Liver (tissue), 10 donors: ENCODE measurements at places on chromosomes 1 and 21.

DNA sequence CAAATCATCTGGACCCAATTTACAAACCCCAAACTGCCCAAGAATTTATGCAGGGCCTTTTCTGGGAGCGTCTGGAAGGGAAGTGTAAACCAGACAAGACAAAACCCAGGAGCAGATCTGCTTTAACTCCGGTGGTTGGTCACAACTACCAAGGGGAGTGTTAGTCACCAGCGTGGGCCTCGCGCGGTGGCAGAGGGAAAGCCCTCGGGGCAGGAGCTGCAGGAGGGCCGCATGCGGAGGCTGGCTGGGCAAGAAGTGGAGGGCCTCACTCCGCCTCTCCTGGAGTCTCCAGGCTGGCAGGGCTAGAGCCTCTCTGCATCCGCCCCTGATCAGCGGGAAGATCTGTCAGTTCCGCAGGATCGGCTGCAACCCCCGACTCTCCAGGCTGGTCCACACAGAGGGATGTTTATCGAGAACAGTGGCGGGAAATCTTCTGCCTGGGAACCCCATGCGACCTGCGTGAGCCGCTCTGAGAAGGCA lies 2.0 kb downstream of the COL24A1 start:
- no peak for DNase-seq

- no peak for DNase-seq
These were observed 10.1 kb downstream of the GNB1 start for GRCh38 chr1:1880617-1881312.

GRCh38 chr1:38600286-38600685 lies 259.3 kb downstream of the RRAGC start:
- DNase-seq, result no peak

DNA sequence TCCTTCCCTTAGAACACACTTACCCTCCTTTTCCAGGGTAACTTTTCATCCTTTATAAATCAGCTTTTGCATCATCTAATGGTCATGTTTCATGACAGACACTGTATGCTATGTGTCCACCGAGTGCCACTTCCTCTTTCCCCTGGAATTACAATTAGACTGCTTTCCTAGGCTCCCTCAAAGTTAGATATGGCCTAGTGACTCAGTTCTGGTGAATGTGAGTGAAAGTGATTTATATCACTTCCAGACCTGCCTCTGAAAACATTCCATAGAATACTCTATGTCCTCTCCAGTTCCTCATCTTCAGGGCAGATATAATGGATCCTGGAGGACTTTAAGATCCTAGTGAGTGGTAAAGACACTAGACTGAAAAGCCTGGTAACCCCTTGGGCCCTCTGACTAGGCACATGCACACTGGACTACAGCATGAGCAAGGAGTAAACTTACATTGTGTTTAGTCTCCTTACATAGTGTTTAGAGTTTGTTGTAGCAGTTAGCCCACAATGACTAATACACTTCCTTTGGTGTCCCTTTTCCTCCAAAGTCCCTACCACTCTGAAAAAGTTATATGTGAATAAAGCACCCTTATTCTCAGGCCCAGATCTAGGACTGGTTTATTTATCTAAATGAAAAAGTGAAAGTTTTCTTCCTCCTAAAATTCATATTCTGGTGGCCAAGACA lies 59.3 kb downstream of the GPR88 start:
- DNase-seq, result no peak

DNA sequence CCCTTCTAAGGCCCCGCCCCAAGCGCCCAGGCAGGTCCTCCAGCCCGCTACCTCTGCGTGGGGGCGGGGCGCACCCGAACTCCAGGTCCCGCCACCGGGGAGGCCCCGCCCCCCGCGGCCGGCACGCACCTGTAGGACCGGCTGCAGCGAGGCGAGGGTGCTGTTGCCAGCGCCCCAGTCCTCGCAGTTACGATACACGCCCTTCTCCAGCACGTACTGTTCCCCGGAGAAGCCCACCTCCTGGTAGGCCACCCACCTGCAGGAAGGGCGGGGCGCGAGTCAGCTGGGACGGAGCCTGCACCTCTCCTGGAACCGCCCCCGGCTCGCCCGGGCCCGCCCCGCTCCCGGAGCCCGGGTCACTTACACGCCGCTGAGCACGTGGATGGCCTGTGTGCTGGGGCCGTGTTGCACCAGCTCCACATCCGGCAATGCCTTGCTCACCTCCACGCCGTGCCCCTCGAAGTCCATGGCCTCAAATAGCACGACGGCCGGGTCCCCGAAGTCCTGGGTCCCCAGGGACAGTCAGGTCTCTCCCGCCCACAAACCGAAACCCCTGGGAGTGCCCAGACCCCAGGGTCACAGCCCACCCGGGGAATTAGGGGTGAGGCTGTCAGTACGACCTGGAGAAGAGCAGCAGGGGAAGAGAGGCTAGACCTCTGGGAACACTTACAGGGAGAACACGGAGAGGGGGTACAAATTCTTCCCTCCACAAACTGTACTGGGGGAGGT lies 17.3 kb downstream of the CRYBG2 start:
- DNase-seq, result peak; percentile 92

- DNase-seq, result no peak
These were observed 15.2 kb downstream of the LRRC71 start for GRCh38 chr1:156935505-156936128.

GRCh38 chr1:10932088-10932487 lies 80.4 kb upstream of the TARDBP start:
- DNase-seq, result no peak

DNA sequence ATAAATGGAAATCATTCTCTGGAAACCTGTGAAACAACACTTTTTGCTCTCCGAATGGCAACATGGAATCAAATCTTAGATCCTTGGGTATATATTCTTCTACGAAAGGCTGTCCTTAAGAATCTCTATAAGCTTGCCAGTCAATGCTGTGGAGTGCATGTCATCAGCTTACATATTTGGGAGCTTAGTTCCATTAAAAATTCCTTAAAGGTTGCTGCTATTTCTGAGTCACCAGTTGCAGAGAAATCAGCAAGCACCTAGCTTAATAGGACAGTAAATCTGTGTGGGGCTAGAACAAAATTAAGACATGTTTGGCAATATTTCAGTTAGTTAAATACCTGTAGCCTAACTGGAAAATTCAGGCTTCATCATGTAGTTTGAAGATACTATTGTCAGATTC lies 45.7 kb downstream of the PTGFR start:
- no peak for DNase-seq

DNA sequence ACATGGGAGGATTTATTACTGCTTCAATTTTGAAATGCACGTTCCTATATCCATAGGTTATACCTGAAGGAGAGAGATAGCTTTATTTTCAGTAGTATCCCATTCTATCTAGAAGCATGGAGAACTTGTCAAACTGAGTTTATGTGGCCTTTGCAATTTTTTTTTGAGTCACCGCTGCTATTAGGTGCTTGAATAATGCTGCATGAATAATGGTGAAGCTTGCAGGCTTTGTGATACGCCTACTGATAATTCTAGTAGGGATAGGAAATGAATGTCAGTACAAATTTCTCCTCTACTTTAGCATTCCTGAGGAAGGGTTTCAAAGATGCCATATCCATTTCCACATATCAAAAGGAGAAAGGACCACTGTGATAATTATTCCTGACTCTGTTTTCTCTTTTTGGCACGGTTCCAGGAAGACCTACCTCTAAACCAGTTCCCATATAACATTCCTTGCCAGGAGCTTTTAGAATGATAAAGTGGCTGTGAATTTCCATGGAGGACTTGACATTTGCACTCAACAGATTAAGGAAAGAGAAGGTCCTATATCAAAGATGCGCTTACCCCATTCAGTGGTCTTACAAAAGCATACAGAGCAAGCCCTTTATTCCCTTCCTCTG lies 83.5 kb downstream of the SPATA46 start:
- no peak for DNase-seq

- no peak for DNase-seq
These were observed 82.7 kb upstream of the ABCD3 start for GRCh38 chr1:94335447-94335846.

GRCh38 chr1:205342986-205343385 lies 13.7 kb downstream of the KLHDC8A start:
- no peak for DNase-seq

DNA sequence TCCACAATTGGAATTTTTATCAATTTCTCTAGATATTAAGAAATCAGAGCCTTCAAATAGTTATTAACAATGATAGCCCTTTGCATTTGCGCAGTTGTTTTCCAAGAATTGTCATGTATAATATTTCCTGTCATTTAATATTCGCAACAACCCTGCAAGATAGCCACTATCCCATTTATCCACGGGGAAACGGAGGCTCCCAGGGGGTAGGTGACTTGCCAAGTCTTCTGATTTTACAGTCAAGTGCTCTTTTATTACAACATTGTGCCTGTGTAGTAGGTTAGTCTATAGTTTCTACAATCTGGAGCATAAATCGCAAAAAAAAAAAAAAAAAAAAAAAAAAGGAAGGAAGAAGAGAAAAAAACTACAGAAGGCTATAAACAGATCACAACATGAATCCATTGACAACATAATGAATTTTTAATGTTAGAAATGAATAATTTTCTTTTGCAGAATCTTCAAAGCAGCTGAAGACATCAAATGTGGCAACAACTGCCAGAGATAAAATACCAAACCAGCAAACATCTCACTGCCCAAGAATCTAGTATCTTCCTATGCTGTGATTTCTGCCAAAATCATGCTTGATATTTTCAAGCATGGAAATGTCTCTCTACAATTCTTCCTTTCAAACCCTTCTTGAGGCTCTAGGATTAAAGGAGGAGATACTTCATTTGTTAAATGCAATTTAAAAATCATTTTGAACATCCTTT lies 125.5 kb downstream of the PTPN14 start:
- DNase-seq, result no peak

- DNase-seq, result no peak
These were observed 121.5 kb downstream of the XCL2 start for GRCh38 chr1:168422203-168422847.
